ENCODE measurements at places on chromosomes 13 and 19.

DNA sequence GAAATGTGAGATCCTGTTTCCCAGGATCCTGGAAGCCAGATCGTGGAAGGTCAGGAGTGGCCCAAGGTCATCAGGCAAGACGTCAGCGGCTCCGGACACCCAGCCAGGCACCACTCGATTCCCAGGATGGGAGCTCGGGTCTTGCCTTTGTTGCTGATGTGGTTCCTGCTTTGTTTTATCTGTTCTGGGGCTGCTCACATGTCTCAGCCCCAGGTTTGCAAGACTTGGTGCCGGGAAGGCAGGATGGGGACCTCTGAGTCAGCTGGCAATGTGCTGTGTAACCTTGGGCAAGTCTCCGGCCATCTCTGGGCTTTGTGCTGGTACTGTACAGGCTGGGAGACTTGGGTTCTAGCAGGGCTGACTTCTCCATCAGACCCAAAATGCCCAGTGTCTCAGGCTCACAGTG lies 1.4 kb upstream of the FCHO1 start:
- DNase-seq = no peak

- no peak for DNase-seq
These were observed 3.2 kb downstream of the RASL11A start for GRCh38 chr13:27273658-27274425.

DNA sequence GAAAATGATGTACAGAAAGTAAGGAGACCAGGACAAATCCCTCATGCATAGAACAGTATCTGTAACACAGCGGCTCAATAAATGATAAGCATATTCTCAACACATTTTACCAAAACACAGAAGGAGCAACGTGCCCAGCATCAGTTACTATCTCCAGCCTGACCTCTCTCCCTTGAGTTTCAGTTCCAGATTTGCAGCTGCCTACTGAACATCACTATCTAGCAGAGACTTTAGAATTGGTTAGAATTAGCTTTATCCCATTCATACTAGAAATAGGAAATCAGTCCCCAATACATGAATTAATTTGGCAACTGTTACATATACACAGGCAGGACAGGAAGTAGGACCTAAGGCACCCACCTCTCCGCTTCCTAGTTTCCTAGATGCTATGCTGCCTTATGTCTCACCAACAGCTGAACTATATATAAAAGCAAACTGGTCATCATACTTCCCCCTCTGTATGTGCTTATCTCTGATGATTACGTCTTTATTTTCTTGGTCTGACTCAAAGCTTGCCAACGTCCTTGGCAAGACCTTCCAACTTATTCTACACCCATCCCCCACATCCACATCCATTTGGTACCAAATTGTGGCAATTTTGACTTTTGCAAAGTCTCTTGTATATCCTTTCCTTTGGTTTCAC lies 61.1 kb downstream of the SACS start:
- DNase-seq = no peak

- peak; percentile 22 for DNase-seq
These were observed 5.5 kb downstream of the IER2 start for GRCh38 chr19:13155472-13156359.

All from globus pallidus (tissue), 1 donor.